Activated naive CD4-positive, alpha-beta T cell treated with anti-CD3 and anti-CD28 coated beads for 36 hours (primary cell): ENCODE measurements at places on chromosomes 7 and 10. TPM values are rescaled to one million over a fixed set of nuclear protein-coding genes. Genes with fewer than 3 reads are reported as not detected.
A peak's percentile ranks its signal among the peaks of the same experiment; 100 is the strongest.

- DNase-seq = peak; percentile 20
- no peaks in the 10 kb centered on the region for H3K4me1 ChIP-seq
- H3K4me3 ChIP-seq = no peak overlapping the region
- no peaks in the 10 kb centered on the region for H3K36me3 ChIP-seq
- no peak overlapping the region for H3K27ac ChIP-seq
- peaks cover 23% of the 10 kb centered on the region for H3K27me3 ChIP-seq
Measured at GRCh38 chr10:2791774-2792443, 275.4 kb upstream of the PFKP start.

GRCh38 chr7:39164887-39165286, 187.2 kb downstream of the POU6F2 start:
- no peaks in the 10 kb centered on the region for H3K36me3 ChIP-seq
- H3K4me1 ChIP-seq = no peaks in the 10 kb centered on the region
- H3K27me3 ChIP-seq = no peaks in the 10 kb centered on the region
- H3K4me3 ChIP-seq = no peak overlapping the region
- DNase-seq = no peak

- H3K27me3 ChIP-seq = no peaks in the 10 kb centered on the region
- no peak for DNase-seq
- H3K36me3 ChIP-seq = no peaks in the 10 kb centered on the region
- H3K4me1 ChIP-seq = no peaks in the 10 kb centered on the region
- H3K4me3 ChIP-seq = no peak overlapping the region
Measured at GRCh38 chr7:132742189-132742612, 165.9 kb upstream of the PLXNA4 start.

PLXNA4 gene
- total RNA-seq = 0.05 TPM

- no peak overlapping the region for H3K27ac ChIP-seq
- H3K27me3 ChIP-seq = no peaks in the 10 kb centered on the region
- no peaks in the 10 kb centered on the region for H3K4me1 ChIP-seq
- no peak overlapping the region for H3K4me3 ChIP-seq
- no peaks in the 10 kb centered on the region for H3K36me3 ChIP-seq
- DNase-seq = no peak
Measured at GRCh38 chr10:115710136-115710535, 562.9 kb downstream of the GFRA1 start.

- no peaks in the 10 kb centered on the region for H3K27me3 ChIP-seq
- peaks cover 15% of the 10 kb centered on the region for H3K4me1 ChIP-seq
- no peaks in the 10 kb centered on the region for H3K36me3 ChIP-seq
- peak overlapping the region; percentile 77 for H3K4me3 ChIP-seq
- no peak overlapping the region for H3K27ac ChIP-seq
Measured at GRCh38 chr7:45940939-45941338, 19.9 kb upstream of the IGFBP3 start.

HTR5A gene
- total RNA-seq = not detected

DNA sequence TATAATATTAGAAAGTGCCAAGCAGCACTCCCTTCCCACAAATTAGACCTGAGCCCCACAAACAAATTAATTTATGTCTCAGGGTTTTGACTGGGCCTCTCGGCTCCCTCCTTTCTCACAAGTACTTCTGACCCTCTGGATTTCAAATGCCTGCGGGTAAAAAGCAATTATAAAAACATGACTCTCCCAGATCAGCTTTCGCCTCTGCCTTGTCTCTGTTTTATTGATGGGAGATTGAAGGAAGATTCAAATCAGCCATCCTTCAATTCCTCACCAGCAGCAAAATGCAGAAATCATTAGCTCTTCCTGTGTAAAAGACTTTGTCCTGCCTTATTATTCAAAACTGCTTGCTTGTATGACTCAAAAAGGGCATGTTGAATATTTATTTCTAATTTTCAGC, 453.7 kb upstream of the MKI67 start:
- H3K36me3 ChIP-seq = no peaks in the 10 kb centered on the region
- peaks cover 3% of the 10 kb centered on the region for H3K27me3 ChIP-seq
- H3K27ac ChIP-seq = no peak overlapping the region
- DNase-seq = no peak
- H3K4me1 ChIP-seq = no peaks in the 10 kb centered on the region

CNTNAP2 gene
- total RNA-seq = not detected

DNA sequence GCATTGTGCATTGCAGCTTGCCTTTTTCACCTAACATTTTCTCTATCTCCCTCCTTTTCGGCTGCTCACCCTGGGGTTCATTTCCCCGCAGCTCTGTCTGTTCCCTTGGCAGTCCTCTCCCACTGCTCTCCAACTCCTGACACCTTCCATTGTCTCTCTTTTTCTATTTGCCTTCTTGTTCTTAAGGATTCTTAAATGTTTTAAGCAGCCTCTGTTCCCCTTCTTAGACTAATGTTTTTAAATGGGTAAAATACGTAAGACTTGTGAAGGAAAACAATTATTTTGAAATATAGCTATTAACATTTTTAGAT, 19.4 kb downstream of the BMPR1A start:
- no peaks in the 10 kb centered on the region for H3K4me1 ChIP-seq
- H3K27me3 ChIP-seq = no peaks in the 10 kb centered on the region
- peaks cover 2% of the 10 kb centered on the region for H3K36me3 ChIP-seq
- no peak overlapping the region for H3K4me3 ChIP-seq

- H3K4me3 ChIP-seq = no peak overlapping the region
- H3K27me3 ChIP-seq = peaks cover 24% of the 10 kb centered on the region
- H3K4me1 ChIP-seq = no peaks in the 10 kb centered on the region
- no peaks in the 10 kb centered on the region for H3K36me3 ChIP-seq
Measured at GRCh38 chr10:97089209-97089870, 96.4 kb downstream of the SLIT1 start.

DNA sequence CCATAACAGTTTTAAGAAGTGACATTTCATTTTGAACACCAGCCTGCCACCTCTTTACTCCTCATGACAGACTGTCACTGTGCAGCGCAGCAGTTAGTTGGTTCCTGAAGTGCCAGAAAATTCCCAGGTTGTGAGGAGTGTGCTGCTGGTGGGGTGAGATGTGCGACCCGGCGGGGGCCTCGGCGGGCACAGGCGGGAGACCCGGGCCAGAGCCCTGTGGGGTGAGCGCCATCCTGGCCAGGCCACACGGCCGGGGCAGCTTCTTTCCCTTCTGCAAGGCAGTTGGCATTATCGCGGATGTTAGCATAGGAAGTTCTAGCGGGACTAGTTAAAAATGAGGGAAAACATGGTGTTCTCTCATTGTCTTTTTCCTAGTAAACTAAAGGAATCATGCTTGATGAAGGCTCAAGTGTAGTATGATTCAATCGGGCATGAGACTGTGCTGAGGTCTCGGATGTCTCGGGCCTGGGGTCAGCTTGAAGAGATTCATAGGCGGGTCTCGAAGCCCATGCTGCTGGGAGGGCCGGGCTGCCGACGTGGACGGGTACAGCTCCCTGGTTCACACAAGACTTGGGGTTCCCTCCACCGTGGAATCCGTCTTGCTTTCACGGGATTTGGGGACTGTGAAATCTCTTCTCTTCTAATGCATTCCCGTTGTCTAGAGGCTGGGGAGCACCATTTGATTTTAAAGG, 56.1 kb downstream of the MGMT start:
- H3K27ac ChIP-seq = no peak overlapping the region
- no peaks in the 10 kb centered on the region for H3K27me3 ChIP-seq
- H3K4me3 ChIP-seq = no peak overlapping the region
- H3K4me1 ChIP-seq = peaks cover 5% of the 10 kb centered on the region

TMEM270 gene
- not detected for total RNA-seq

KLF14 gene
- total RNA-seq = not detected

GRCh38 chr10:89516149-89516832, 19.1 kb downstream of the SLC16A12 start:
- no peak overlapping the region for H3K27ac ChIP-seq
- H3K36me3 ChIP-seq = no peaks in the 10 kb centered on the region
- DNase-seq = no peak
- H3K4me3 ChIP-seq = no peak overlapping the region
- H3K4me1 ChIP-seq = no peaks in the 10 kb centered on the region
- no peaks in the 10 kb centered on the region for H3K27me3 ChIP-seq

DNA sequence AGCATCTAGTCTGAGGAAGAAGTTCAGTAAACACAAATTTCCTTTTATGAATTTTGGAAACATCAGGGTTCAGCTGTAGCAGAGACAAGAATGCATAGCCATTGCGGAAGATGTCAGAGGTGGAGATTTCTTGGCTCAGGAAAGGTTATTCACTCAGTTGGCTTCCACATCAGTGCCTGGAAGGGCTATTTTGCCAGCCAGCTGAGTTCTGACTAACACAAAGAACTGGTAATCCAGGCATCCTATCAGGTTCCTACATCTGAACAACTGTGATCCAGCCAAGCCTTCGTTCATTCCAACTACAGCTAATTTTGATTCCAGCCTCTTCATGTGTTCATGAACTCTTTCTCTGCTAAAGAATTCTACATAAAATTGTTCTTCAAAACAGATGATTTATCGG, 965.6 kb downstream of the XPNPEP1 start:
- H3K4me1 ChIP-seq = no peaks in the 10 kb centered on the region
- no peak overlapping the region for H3K27ac ChIP-seq
- no peak for DNase-seq
- H3K27me3 ChIP-seq = no peaks in the 10 kb centered on the region
- H3K36me3 ChIP-seq = no peaks in the 10 kb centered on the region

GRCh38 chr10:79044846-79045245, 23.9 kb upstream of the ZMIZ1 start:
- H3K4me3 ChIP-seq = no peak overlapping the region
- no peaks in the 10 kb centered on the region for H3K36me3 ChIP-seq
- no peaks in the 10 kb centered on the region for H3K27me3 ChIP-seq
- no peak overlapping the region for H3K27ac ChIP-seq
- DNase-seq = no peak
- peaks cover 38% of the 10 kb centered on the region for H3K4me1 ChIP-seq

ZNF853 gene
- 0.91 TPM for total RNA-seq

NIPSNAP2 gene
- 57.6 TPM for total RNA-seq

GRCh38 chr10:46560381-46560780, 3.9 kb upstream of the GPRIN2 start:
- no peaks in the 10 kb centered on the region for H3K36me3 ChIP-seq
- H3K27ac ChIP-seq = no peak overlapping the region
- no peak for DNase-seq
- H3K4me3 ChIP-seq = no peak overlapping the region
- peaks cover 10% of the 10 kb centered on the region for H3K4me1 ChIP-seq

DNA sequence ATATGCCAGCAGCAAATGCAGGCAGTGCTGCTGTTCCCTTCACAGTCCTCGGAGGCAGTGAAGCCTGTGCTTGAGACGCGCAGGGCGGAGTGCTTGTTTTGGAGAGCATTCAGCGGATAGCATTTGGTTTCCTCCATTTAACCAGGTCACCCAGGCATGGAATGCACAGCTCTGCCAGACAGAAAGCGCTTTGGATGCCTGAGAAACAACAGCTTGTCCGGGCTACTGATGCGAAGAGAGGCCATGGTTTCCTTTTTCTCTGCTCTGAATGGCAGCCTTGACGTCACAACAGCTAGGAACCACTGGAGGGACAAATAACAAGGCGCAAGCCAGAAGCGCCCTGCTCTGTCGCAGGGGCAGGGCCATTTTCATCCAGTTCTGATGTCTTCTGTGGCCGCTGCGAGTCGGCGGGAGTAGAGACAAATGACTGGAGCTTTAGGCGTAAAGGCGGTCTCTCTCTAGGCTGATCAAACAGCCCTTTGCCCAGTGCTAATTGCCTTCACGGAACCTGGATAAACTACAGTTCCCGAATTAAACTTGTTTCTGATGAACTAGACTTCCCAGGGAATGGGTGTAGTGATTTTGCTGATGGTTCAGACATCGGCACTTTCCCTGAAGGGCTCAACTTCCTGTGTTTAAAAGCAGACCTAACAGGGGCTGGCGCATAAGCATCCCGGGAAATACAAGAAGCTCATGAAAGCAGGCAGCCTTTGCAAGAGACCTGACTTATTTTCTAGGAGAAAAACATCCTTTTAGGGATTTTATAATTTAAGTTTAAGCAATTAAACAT, 187.6 kb upstream of the KLF14 start:
- H3K4me1 ChIP-seq = peaks cover 94% of the 10 kb centered on the region
- H3K36me3 ChIP-seq = peaks cover 65% of the 10 kb centered on the region
- H3K27me3 ChIP-seq = no peaks in the 10 kb centered on the region
- H3K4me3 ChIP-seq = no peak overlapping the region
- DNase-seq = no peak

DNA sequence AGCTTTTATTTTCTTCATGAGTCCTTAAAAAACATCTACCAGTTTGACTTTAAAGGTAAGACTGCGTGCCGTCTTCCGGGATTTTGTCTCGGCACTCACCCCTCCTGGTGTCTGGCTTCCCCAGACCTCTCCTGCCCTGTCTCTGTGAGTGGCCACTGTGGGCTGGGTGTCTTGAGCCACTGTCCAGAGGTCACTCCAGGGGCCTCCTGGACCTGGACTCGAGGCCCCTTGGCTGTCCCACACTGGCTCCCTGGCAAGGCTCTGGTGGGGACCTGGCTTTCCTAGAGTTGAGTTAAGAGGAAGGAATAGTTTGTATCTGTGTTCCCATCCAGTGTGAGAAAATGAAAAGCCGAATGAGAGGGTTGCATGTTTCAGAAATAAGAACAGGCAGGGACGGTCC, 95.5 kb downstream of the NKX6-2 start:
- no peak overlapping the region for H3K4me3 ChIP-seq

GRCh38 chr7:30032310-30033125, 4.3 kb downstream of the PLEKHA8 start:
- H3K4me3 ChIP-seq = no peak overlapping the region
- H3K27me3 ChIP-seq = no peaks in the 10 kb centered on the region
- no peaks in the 10 kb centered on the region for H3K36me3 ChIP-seq
- DNase-seq = no peak
- H3K4me1 ChIP-seq = peaks cover 2% of the 10 kb centered on the region

PNLIPRP3 gene
- not detected for total RNA-seq

CYP2C8 gene
- not detected for total RNA-seq

DNA sequence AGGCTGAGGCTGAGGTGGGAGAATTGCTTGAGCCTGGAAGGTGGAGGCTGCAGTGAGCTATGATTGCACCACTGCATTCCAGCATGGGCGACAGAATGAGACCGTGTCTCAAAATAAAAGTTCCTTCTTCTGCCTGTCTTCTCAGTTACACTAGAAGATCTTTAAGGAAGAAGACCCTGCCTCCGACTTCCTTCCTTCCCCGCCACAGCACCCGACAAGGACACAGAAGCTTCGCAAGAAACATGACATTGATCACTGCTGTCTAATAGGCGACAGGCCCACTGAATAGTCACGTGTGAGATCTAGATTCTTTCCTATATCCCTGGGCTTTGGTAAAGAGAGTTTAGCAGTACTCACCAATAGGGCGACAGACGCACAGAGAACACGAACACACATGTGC, 118.2 kb downstream of the PRPF18 start:
- no peak for DNase-seq
- H3K27ac ChIP-seq = no peak overlapping the region
- no peaks in the 10 kb centered on the region for H3K36me3 ChIP-seq
- H3K27me3 ChIP-seq = peaks cover 27% of the 10 kb centered on the region

TEX36 gene
- not detected for total RNA-seq

VWC2 gene
- not detected for total RNA-seq
